ENCODE measurements at places on chromosomes 4 and X. TPM values are rescaled to one million over a fixed set of nuclear protein-coding genes. Genes with fewer than 3 reads are reported as not detected.

GRCh38 chr4:161813889-161814288 lies 349.9 kb downstream of the FSTL5 start:
- DNase-seq = no peak

GRCh38 chr4:48931459-48931858 lies 24.9 kb upstream of the OCIAD2 start:
- DNase-seq = no peak

DNA sequence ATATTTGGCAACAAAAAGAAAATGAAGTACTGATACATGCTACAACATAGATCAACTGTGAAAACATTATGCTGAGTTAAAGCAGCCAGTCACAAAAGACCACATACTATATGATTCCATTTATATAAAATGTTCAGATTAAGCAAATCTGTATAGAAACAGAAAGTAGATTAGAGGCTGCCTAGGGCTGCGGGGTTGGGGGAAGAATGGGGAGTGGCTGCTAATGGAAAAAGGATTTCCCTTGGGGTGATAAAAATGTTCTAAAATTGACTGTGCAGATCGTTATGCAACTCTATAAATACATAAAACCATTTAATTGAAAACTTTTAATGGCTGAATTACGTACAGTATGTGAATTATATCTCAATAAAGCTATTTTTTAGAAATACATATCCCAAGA lies 46.8 kb downstream of the NEK1 start:
- DNase-seq = no peak

DNA sequence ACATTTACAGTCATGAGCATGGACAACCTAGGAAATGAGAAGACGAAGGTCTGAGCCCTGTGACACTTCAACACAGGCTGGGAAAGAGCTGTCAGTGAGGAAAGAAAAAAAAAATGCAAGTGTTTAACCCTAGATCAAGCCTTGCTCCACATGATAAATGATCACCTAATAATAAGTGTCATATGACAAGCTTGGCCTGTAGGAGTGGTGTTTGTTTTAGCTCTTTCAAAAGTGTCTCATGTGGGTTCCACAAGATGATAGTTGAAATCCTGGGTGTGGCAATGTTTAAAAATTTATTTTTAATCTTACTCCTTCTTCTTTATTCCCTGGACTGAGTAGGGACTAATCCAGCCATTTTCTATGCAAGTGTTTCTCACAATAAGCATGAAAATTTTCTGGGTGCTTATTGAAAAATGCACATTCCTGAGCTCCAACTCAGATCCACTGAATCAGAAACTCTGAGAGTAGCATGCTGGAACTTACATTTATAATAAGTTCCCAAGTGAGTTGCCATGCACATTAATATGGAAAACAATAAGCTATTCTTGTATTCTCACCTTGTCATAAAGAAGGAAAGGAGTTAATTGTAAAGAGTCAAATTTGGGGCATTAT lies 138.3 kb downstream of the AREG start:
- DNase-seq = no peak

DNA sequence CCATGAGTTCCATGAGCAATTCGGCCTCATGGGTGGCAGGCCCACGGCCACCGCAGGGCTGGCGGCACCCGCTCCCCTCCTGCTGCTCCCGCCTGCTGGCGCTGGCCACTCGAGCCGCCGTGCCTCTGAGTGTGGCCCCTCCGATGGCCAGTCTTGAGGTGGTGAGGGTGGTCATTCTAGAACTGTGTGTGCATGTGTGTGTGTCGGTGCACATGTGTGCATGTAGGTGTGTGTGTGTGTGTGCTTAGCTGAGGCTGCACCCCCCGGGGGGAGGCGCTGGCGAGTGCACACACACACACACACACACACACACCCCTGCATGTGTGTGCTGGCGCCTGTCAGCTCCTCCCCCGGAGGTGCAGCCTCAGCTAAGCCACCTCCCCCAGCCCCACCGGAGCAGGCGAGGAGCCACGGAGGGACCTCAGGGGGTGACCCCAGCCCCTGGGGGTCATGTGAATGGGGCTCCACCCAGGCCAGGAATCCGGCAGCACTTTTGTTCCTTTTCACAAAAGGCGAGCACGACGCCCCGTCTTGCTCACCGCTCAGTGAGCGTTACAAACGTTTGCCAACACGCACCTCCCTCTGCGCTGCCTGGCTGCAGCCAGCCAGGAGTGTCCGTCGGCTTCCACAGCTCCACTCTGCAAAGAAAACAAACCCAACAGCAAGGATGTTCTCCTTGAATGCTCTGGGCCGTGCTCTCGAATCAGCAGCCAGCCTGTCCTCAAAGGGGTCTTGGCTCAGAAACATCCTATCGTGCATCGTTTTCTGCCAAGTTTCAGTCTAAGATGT lies 29.9 kb downstream of the FGFRL1 start:
- peak; percentile 59 for DNase-seq

Gene CEP135
- total RNA-seq = 11.7 TPM

Gene RXFP1
- total RNA-seq = not detected

DNA sequence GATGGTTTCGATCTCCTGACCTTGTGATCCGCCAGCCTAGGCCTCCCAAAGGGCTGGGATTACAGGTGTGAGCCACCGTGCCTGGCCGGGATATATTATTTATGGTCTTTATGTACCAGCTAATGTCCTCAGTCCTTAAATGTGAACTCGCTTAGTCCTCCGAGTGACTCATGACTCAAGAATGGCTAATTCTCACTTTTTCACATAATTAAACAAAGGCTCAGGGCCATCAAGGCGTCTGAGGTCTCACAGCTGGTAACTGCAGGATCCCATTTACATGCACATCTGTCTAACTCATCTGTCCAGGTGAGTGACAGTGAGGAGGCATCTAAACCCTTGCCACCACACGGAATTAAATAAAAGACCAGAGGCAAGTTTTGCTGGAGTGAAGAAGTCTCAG lies 73.5 kb downstream of the HS3ST1 start:
- no peak for DNase-seq

DNA sequence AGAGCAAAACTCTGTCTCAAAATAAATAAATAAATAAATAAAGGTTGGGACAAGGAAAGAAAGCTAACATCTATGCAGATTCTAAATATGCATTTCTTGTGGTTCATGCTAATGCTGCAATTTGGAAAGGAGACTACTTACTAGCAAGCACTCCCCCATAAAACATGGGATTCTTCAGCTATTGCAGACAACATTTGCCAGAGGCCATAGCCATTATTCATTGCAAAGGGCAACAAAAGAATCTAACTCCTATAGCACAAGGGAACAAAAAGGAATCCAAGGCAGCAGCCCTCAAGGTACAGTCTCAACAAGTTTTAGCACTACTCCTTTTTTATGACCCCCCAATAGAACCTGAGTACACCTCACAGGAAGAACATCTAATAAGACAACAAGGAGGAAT lies 8.0 kb upstream of the HERC5 start:
- no peak for DNase-seq

- DNase-seq = no peak
Measured at GRCh38 chrX:149213264-149213663, 291.8 kb downstream of the IDS start.

GRCh38 chr4:107736924-107737448 lies 17.0 kb upstream of the PAPSS1 start:
- DNase-seq = peak; percentile 31

Gene METAP1
- total RNA-seq = 67.4 TPM

Gene SERTM2
- not detected for total RNA-seq

Gene PABPC1L2B
- total RNA-seq = not detected

Gene MUC7
- not detected for total RNA-seq

DNA sequence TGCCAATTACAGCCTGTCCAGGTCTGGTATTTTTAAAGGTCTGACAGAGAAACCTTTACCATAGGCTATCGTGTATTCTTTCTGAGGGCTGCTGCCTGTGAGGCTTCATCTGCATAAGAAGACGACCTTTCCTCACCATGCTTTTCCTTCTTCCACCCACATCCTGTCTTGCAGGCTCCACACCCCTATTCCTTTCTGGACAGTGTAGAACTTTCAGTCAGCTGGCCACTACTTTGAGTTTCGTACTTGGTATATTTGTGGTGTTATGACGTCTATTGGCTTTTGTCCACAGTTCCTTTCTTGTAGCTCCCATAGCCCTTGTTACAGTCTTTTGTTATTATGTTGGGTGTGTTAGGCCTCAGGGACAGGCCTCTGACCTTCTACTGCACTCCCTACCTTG lies 311.4 kb downstream of the RAPGEF2 start:
- DNase-seq = no peak

DNA sequence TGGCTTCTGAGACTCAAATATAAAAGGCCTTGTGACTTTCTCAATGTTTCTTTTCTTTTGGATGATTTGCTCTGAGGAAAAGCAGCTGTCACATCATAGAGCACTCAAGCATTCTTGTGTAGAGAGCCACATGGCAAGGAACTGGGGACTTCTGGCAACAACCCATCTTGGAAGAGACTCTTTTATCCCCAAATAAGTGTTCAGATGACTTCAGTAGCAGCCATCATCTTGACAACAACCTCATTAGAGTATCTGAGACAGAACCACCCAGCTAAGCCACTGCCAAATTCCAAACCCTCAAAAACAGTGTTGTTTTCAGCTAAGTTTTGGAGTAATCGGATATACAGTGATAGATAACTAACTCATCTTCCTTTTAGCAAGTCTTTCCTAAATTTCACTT lies 1431.7 kb upstream of the IGFBP7 start:
- no peak for DNase-seq

GRCh38 chr4:128831531-128832242 lies 22.2 kb downstream of the JADE1 start:
- DNase-seq = no peak

DNA sequence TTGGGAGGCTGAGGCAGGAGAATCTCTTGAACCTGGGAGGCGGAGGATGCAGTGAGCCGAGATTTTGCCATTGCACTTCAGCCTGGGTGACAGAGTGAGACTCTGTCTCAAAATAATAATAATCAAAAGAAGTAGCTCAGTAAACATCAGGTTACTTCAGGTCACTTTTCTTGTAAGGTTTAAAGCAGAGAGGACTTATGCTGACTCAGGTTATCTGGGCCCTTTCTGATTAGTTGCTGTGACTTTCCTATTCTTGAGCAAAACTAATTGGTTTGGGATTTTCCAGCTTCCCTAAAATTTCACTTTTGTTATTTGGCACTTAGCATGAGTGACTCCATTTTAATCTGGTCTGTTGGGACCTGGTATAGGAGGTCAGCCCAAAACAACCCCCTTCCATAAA lies 812.9 kb downstream of the NLGN4X start:
- DNase-seq = no peak

Gene TKTL1
- not detected for total RNA-seq

GRCh38 chr4:128538111-128538882 lies 250.7 kb upstream of the PGRMC2 start:
- DNase-seq = no peak

- DNase-seq = no peak
Measured at GRCh38 chr4:2059726-2060602, 837 bp downstream of the NAT8L start.

- no peak for DNase-seq
Measured at GRCh38 chr4:143282211-143282707, 54.4 kb upstream of the GAB1 start.

DNA sequence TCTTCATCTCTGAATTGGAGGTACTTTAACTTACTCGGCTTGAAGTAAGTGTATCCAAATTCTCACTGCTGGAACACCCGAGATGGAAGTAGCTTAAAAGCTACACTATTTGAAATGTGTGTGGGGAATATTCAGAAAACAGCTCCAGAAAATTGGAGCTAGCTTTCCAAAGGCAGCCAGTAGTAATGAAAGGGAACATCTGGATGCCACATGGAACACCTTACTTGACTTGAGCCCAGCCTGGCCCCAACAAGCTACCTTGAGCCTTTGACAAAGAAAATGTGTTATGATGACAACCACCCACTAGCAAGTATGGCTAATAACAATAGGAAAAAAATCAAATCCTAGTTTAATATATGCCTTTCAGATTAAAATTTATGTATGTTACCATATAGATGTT lies 161.5 kb downstream of the PRDM5 start:
- DNase-seq = no peak

Gene S100G
- not detected for total RNA-seq

DNA sequence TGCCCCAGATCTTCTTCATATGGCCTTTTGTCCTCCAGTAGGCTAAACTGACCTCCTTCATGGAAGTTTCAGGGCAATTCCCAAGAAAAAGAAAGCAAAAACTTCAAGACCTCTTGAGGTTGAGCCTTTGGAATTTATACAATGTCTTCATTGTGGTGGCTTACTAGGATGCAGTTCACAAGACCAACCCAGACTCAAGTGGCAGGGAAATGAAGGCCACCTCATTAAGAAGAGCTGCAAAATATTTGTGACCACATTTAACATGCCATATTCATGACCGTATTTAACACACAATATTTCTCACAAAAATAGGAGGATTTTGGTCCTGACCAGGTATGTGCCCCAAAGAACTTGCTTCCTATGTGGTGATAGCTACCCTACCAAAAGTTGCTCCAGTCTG lies 605.5 kb upstream of the PITX2 start:
- peak; percentile 41 for DNase-seq

Gene CSAG1
- total RNA-seq = not detected

GRCh38 chr4:2290488-2290887 lies 28.6 kb upstream of the MXD4 start:
- DNase-seq = no peak

Gene RASL11B
- total RNA-seq = not detected

DNA sequence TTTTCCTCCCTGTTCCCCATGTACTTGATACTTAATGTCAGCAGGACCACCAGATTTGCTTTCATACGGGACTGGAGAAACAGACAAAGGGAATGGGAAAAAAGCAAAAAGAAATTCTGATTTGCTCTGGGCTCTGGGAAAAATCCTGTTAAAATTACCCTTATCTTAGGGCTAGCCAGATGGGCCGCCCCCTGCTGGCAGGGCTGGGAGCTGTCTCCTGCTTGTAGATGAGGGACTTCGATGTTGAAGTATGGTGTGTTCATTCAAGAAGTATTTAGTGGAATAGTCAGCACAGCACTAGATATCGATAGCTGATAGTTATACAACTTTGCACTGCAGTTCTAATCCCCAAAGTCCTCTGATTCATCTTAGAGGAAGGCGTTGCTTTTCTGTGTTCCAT lies 45.8 kb downstream of the BCORL1 start:
- peak; percentile 1 for DNase-seq

DNA sequence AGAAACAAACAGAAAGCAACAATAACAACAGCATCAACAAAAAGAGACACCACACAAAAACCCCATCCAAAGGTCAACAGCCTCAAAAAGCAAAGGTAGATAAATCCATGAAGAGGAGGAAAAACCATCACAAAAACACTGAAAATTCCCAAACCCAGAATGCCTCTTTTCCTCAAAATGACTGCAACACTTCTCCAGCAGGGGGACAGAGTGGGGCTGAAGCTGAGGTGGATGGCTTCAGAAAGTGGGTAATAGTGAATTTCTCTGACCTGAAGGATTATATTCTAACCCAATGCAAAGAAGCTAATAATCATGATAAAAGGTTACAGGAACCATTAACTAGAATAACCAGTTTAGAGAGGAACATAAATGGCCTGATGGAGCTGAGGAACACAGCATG lies 888.2 kb downstream of the RAB28 start:
- no peak for DNase-seq

GRCh38 chr4:8394806-8395205 lies 45.7 kb downstream of the ACOX3 start:
- DNase-seq = no peak

Measured in A172 (cell line).